Neural crest cell (in vitro differentiated cells): ENCODE measurements at places on chromosomes 12 and 14. TPM values are rescaled to one million over a fixed set of nuclear protein-coding genes. Genes with fewer than 3 reads are reported as not detected.

DNA sequence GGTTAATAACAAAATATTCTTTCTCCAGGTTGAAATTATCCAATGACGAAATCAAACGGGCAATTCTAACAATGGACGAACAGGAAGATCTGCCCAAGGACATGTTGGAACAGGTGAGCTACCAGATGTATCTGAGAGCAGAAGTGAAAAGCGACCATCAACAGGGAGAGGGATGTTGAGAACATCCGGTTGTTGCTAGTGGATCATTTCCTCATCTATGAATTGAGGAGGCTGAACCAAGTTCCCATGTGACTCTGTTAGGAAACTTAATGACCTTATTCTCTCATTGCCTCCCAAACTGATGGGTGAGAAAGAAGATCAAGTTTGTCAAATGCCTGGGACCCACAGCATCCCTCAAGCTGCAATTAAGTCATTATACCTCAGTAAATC is 117.7 kb downstream of the GPR135 start:
- no peak for DNase-seq

Gene SRRM4
- total RNA-seq = 9.1 and 10.8 TPM in 2 replicates

Gene TAS2R7
- total RNA-seq = 0.21 TPM in 1 of 2 replicates, not detected in the other

DNA sequence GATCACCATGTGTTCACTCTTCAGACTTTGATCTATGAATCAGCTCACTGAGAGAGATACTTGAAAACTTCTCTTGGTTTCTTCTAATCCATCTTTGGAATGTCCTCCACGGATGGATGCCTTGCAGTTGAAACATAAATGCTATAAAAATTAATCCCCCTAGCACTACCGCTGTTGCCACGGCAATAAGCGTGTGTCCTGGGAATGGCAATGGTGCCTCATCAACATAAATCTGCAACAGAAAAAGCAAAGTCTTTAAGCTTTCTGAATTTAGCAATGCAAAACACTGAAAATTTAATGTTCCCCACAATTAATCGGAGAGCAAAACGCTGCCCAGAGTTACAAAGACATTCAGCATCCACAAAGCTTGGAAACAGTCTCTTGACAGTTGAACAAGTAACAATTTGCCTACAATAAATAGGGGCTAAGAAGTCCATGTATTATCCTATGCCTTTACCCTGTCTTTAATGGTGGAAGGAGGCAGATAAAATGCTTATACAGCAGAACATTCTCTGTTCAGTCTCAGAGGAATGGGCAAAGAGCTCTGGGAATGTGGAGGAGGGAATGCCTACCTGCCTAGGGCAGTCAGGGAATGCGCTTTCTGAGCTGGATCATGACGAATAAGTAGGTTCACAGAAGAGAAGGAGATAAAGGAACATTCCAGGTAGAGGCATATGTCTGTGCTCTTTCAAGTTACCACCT is 70.9 kb upstream of the PPP4R3A start:
- DNase-seq = no peak

GRCh38 chr12:127620735-127621355 is 646.1 kb upstream of the TMEM132C start:
- DNase-seq = no peak
